ENCODE measurements at places on chromosomes 4 and X.

DNA sequence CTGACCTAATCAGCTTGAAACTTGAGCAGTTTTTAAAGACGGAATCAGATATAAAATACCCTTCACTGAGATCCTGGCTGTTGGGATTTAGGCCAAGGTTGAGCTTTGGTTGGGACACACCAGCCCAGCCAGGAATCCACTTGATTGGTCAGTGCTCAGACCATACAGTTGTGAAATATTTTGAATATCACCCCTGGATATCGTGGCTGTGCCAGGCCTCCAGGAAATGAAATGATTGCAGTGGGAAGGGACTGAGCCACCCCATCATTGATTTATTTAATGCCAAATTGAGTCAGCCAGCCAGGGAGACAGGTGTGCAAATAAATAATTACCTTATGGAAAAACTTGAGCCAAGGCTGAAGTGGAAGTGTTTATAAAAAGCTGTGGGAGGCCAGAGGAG, 128.4 kb upstream of the SCML1 start:
- no peak for DNase-seq

DNA sequence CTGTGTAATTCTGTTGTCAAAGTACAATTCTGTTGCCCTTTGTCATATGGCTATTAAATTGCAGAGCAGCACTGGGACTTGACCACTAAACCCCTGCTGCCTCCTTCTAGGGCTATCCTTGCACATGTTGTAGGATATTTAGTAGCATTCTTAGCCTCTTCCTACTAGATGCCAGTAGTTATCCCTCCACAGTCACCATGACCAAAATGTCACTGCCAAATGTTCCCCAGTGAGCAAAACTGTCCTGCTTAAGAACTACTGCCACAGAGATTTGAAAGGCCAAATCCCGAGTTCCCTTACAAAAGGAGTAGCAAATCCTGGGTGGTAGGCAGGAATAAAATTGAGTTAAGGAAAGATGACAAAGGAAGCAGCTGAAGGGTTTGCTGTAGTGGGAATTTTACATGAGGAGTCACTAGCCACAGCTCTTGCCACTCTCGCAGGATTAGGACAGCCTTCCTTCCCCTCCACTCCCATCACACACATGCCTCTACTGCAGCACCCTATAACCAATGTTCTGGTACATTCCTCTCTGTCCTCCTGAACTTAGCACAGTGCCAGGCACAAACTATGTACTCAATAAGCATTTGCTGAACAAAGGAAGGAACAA, 8.4 kb downstream of the APBB2 start:
- no peak for DNase-seq

DNA sequence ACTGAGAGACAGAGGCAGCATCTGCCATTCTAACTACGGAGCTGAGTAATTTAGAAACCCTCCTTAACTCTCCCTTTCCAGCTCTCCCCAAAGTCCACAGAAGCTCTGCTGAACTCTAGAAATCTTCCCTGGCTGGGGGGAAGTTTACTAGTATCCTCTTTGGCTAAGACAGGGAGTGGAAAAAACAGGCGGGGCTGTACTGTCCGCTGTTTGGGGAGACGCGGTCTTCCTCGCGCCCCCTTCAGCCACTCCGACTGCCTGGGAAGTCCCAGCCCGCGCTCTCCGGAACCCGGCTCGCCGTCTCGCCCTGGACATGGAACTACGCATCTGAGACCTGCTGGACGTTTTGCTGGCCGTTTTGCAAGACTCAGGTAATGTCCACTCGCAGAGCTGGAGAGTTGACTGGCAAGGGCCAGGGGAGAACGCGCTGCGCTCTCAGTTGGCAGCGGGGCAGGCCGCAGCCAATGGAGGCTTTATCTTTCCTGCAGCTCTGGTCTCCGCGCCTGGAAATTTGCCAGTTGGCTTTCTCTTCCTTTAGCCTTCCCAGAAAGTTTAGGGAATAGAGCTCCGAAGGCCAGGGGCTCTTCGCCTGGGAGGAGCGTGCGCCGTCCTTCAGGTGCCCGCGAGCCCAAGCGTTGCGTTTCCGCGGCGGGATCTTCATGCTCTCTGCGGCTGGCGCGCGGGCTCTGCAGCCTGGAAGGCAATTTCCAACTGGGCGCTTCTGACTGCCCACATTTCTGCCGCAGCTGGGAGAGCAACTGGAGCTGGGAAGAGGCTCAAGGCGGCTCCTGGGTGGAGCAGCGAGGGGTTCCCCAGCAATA, 892 bp downstream of the IL1RAPL2 start:
- no peak for DNase-seq

DNA sequence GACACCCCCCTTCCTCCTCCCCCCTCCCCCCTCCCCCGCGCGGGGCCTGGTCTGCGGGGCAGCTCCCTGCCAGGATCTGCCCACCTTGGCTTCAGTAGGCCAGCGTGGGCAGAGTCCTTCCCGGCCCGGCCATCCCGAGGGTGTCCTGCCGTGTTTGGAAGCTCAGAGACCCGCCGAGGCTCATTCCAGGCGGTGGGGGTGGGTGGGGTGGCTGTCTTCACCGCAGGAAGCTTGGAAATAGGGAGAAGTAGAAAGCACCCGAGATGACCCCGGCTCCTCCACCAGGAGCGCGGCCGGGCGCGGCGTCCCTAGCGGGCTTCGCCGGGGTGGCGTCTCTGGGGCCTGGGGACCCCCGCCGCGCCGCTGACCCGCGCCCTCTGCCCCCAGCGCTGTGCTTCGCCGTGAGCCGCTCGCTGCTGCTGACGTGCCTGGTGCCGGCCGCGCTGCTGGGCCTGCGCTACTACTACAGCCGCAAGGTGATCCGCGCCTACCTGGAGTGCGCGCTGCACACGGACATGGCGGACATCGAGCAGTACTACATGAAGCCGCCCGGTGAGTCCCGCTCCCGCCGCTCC, 1.6 kb downstream of the NAT8L start:
- DNase-seq: no peak

- no peak for DNase-seq
Observed at GRCh38 chr4:31366041-31366440, 645.9 kb downstream of the PCDH7 start.

GRCh38 chr4:110486256-110486655, 10.3 kb downstream of the ENPEP start:
- DNase-seq: no peak

GRCh38 chrX:30085571-30085970, 129.8 kb upstream of the MAGEB2 start:
- DNase-seq: no peak

DNA sequence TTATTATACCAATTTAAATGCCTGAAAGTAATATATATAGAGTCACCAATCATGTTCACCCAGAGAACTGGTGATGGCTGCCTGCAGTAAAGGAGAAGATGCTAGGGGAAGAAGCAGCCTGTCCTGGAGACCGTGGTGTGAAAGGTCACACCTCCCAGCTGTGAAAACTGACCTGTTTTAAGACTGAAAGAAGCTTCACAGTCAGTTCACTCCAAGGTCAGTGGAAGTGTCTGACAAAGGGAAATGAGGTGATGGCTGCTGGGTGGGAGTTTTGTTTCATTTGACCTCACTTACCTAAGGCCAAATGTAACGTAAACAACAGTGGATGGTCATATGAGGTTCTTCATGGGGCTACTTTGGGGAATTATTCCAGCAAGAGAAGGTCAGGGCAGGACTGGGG, 352.1 kb upstream of the GATB start:
- DNase-seq: no peak

- DNase-seq: no peak
Observed at GRCh38 chrX:25527596-25527995, 511.8 kb upstream of the ARX start.

DNA sequence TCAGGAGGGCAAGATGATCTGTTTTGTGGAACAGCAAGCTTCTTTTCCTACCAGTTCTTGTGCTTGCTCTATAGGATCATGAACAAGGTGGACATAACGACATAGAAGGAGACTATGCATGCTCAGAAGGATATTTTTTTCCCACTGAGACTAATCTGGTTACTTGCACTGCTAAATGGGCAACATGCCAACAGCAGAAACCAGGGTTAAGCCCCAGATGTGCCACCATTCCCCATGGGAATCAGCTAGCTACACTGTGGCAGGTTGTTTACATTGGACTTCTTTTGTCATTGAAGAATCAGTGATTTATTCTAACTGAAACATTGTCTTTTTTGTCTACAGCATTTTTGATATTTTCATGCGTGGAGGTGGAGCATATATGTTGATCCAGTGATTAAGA, 165.6 kb downstream of the C4orf33 start:
- DNase-seq: no peak

DNA sequence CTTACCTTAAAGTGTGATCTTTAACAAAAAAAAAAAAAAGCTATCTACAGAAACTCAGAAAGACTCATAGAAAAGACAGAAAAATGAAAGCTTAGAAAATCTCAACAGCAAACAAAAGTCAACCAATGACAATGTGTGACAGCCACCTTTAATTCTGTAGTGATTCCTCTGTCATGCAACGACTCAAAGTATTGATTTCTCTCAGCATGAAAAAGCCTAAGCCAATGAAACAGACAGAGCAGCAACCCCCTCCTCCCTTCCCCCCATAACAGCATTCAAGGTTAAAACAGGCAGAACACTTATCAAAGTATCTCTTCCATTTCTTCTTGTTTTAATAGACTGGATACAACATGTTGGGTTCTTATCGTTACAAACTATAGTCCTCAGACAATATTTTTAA, 112.5 kb downstream of the MAB21L2 start:
- DNase-seq: no peak

DNA sequence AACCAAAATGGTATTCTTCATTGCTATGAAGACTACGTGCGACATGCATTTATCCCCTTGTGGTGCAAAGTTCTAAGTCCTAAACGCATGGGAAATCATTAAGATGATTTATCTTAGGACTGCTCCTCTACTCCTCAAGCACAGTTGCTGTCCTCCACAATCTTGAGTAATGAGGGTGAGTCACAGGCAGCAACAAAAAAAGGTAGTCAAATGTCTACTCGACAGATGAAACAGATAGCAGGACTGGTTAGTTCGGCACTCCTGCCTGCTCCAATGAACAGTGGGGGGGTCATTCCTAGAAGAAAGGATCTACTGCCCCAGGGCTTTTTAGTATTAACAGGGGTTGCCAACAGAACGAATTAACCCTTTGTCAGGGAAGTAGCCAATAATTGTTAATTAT, 233.7 kb upstream of the FGF13 start:
- DNase-seq: no peak

DNA sequence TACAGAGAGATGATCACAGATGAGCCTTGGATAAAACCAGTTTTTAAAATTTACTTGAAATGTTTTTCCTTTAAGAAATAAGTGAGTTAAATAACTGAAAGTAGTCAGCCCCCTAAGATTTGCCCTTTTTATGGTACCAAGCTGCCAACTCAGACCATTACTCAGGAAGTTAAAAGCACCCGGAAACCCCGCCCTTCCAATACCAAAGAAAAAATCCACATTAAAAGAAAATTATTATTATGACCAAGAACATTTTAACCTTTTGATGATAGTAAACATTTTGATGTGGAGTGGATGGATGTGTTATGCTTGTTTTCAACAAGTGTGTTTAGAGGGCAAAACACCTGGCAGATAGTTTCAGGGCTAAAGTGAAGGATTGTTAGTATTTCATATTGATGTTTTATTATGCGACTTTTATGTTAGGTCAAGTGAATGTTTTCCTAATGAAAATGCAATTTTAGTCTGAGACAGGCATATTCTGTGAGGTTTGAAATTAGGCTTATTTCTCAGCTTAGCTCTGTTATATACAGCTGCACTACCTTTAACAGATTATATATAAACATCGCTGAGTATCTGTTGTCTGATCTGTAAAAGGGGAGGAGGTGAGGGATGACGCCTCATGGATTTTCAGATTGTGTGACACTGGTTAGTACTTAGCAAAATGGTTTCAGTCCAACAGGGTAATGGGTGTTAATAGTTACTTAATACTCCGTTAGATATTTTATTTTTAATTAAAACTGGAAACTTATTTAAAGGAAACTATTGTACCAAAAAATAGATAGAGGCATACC, 89.0 kb downstream of the KDM6A start:
- DNase-seq: no peak

GRCh38 chrX:20711366-20711765, 444.7 kb upstream of the RPS6KA3 start:
- DNase-seq: no peak

- DNase-seq: no peak
Observed at GRCh38 chr4:10237131-10237530, 120.5 kb upstream of the WDR1 start.

DNA sequence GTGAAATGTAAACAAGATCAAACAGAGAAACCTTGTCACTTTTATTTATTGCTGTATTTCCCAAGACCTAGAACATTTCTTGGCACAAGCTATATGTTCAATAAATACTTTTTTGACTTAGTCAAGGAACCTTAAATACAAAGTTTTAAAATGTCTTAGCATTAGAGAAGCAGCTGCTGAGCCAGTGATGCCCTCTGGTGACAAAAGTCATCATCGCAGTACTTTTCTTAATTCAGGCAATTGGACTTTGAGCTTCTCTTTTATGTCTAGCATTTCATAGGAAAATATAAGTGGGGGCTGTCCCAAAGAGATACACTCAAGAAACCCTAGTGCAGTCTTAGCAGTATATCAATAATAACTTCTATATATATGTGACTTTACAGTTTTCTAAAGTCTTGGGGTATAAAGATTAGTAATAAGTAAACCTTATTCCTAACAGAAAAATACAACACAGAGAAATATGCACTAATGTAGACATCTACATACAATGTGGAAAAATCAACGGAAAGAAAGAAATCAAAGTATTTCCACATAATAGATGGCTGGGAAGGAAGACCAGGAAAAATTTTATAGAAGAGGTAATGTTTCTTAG, 118.4 kb downstream of the DTHD1 start:
- no peak for DNase-seq

- no peak for DNase-seq
Observed at GRCh38 chr4:80726471-80726870, 304.0 kb upstream of the BMP3 start.

DNA sequence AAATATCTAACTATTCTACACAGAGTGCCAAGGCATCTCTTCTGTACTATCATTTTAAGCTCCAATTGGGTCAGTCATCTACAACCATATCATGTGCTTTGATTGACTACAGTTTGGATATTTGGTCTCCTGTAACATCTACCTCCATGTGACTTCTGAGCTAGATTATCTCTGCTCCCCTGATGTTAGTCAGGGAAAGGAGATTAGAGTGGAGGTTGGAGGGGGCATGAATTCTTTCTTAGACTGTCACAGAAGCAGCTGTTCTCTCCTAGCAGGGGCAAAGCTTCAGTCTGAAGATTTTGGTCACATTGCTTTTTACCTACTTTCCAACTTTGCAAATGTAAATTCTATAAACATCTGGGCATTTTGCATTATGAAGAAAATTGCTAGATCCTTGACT, 62.6 kb upstream of the C4orf54 start:
- DNase-seq: no peak

DNA sequence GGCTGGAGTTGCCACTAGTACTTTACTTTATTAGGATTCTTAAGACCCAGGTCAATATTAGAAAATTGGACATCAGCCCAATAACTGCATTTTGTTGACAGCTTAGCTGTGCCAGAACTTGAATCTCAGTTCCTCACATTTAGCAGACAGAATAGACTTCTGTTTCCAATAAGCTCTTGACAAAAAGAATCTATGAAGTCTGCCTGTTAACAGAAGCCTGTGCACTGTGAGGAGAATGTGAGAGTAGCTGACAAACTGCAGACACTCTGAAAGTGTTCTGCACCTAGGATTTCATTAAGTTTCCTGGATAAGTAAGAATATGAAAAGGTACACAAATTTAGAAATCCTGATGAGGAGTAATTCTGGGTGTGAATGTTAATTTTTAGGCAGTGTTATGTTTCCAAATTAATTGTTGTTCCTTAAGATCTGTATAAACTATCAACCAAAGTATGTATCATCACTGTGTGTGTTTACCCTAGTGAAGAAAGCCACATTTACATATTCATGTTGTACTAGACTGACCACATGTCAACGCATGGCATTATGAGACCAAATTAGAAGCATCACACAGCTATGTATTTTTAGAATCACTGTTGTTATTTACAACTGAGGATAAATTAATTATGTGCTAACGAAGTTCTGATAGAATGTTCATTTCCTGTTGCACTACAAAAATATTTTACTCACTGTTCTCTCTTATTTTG, 756.4 kb upstream of the IGFBP7 start:
- DNase-seq: no peak

All from stimulated activated CD4-positive, alpha-beta T cell treated with anti-CD3 and anti-CD28 coated beads, Interleukin-1b, Interleukin-23, amount 100 ng/mL, for 1 hour (primary cell).